Glomerular endothelial cell (primary cell): ENCODE measurements at places on chromosomes 5 and 9. TPM values are rescaled to one million over a fixed set of nuclear protein-coding genes. Genes with fewer than 3 reads are reported as not detected.

DNA sequence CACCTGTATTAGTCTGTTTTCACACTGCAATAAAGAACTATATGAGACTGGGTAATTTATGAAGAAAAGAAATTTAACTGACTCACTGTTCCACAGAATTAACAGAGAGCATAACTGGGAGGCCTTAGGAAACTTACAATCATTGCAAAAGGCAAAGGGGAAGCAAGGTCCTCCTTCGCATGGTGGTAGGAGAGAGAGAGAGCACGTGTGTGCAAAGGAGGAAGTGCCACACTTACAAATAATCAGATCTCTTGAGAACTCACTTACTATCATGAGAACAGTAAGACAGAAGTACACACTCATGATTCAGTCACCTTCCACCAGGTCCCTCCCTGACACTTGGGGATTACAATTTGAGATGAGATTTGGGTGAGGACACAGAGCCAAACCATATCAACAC is 258.7 kb downstream of the TRIM32 start:
- DNase-seq, result no peak

The DRD1 gene
- total RNA-seq, result not detected in 2 replicates

The VCAN gene
- total RNA-seq, result 70.5 and 96.0 TPM in 2 replicates

The ADAMTSL2 gene
- total RNA-seq, result 0.05 TPM in 1 of 2 replicates, not detected in the other

The ITGA1 gene
- total RNA-seq, result 51.2 and 61.0 TPM in 2 replicates
